ENCODE measurements at places on chromosomes 3 and 15.

DNA sequence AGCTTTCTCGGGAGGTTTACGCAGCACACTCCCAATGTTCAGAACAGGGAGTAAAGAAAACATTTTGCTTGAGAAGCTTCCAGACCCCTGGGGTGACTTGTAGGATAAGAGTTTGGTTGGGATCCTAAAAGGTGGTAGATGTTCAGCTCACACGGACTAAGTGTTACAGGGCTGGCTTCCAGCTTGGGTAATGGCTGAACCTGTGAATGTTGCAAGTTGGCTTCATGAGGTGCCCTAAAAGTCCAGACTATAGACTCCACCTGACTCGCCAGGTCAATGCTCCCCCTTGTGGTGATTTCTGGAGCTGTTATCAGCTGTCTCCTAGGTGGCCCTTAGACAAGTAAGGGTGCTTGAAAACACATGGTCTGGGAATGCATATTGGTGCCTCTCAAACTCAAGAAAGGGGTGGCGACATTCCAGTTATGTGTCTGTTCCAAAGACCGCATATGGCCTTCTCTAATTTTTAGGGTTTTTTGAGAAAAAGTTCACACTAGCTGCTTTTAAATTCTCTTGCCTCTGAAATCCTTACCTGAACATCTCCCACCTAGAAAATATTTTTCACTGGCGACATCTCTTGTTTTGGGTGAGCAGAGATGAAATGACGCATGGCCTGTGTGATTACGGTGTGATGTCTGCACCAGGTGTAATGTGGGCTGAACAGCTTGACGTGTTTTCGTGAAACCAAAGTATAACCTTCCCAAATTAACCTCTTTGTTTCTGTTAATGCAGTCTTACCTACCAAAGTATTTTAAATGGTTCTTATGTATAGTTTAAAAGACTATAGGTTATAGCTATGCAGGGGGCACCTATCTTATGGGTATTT lies 175.7 kb upstream of the KBTBD8 start:
- DNase-seq = peak; percentile 18

- no peak for DNase-seq
These were observed 65.1 kb downstream of the HMCES start for GRCh38 chr3:129343643-129344360.

DNA sequence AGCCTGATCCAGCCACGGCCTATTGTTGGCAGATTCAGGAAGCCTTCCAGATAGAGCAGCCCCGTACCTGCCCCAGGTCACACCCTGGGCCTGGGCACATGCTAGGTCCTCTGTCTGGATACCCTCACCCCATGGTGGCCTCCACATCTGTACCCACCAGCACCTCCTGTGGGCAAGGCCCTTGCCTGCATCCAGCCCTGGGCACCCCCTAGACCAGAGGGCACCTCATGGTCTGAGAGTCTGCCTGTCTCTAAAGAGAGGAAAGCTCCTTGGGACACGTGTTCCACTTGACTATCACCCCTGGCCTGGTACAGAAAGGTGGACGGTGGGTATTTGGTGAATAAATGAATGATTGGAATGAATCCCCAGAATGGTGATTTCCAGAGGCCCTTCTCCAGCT lies 8.9 kb upstream of the COMMD4 start:
- no peak for DNase-seq

DNA sequence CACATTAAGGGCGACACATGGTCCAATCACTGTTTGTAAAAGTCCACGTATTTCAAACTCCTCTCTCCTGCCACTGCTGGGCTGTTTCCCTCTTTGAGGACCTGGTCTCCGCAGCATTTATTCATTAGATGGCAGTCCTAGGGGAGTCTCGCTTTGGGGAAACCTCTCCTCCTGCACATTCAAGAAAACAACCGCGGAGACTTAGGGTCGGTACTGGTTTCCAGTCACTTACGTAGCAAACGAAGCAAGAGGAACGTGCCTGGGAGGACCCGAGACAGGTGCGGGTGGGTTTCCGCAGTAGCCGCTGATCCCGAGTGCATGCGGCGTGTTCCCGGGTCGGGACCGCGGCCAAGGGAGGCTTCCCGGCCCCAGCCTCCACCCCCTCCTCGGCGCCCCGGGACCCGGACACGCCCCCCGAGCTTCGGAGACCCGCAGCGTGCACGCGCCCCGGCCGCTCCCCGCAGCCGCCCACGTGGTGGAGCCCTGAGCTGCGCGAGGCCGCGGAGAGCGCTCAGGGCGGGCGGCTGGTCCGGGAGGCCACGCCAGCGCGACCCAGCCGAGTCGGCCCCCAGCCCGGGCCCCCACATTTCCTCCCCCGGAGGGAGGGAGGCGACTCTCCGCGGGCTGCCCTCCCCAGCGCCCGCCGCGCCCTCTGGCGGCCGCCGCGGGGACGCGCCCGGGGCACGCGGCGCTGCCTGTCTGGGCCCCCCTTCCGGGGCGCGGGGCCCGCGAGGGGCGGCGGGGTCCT lies 1.1 kb upstream of the IGF1R start:
- no peak for DNase-seq

DNA sequence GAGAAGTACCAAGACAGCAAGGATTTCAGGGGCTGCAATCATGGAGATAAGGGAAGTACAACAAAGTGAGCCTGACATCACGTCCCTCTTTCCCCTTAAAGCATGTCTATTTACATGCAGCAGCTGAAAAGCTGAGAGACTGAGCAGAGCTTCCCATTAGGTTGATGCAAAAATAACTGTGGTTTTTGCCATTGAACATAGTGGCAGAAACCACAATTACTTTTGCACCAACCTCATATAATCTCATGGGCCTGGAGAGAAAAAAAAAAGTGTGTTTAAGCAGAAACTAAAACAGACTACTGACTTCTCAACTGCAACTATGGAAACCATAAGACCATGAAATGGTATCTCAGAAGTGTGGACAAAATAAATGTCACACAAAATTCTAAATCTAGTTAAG lies 48.3 kb downstream of the CCDC12 start:
- DNase-seq = no peak

GRCh38 chr3:17055374-17056276 lies 170.9 kb downstream of the PLCL2 start:
- no peak for DNase-seq

GRCh38 chr3:188497021-188497420 lies 343.1 kb downstream of the LPP start:
- no peak for DNase-seq

GRCh38 chr15:83983634-83984458 lies 251.7 kb upstream of the GOLGA6L4 start:
- DNase-seq = no peak

GRCh38 chr3:116240261-116240660 lies 205.0 kb downstream of the LSAMP start:
- no peak for DNase-seq
